ENCODE measurements at places on chromosomes 2 and 18.
A peak's percentile ranks its signal among the peaks of the same experiment; 100 is the strongest.

DNA sequence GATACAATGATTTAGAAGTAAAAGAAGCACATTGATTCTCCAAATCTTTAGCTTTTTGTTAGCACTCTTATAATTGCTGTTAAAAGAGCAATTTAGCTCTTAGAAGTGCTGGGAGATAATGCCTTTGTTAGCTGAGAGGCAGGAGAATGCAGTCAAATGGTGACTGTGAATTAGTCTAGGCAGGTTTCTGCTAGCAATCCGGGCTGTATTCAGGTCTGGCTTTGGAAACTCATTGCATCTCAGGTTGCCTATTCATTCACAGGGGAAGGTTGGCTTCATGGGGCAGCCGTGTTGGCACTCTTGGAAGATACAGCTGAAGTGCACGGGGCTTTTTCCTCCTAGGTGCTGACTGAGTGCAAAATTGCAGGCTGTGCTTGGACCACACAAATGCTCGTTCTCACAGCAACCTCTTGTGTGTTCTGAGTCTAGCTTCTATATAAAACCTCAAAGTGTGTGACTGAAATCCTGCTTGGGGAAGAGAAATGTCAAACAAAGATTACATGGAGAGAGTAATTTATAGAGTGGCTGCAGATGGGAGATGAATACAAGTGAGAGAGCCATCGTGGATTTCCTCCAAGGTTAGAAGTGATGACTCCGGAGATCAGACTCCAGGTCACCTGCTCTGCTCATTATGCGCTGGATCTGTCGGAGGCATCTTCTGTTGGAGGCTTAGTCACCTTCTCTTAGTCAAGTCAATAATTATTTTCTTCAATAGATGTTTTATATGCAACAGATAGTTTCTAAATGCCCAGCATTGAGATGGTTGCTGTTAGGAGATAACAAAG, 167.8 kb downstream of the PMAIP1 start:
- no peak for DNase-seq

DNA sequence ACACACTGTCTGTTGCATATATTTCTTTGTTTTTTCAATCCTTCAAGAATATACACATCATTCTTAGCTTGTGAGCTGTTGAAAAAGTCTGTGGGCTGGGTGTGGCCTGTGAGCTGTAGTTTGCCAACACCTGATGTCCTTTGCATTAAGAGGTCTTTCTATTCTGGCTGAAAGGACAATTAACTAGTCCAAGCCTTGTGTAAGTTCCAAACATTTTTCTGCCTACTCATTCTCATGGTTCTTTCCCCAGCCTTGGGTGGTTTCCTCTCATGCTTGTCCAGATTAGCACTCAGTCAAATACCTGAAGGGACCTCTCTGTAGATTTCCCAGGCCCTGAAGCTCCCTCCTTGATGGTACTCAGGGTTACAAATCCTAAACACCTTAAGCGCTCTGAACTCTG, 57.8 kb upstream of the NABP1 start:
- DNase-seq = no peak

DNA sequence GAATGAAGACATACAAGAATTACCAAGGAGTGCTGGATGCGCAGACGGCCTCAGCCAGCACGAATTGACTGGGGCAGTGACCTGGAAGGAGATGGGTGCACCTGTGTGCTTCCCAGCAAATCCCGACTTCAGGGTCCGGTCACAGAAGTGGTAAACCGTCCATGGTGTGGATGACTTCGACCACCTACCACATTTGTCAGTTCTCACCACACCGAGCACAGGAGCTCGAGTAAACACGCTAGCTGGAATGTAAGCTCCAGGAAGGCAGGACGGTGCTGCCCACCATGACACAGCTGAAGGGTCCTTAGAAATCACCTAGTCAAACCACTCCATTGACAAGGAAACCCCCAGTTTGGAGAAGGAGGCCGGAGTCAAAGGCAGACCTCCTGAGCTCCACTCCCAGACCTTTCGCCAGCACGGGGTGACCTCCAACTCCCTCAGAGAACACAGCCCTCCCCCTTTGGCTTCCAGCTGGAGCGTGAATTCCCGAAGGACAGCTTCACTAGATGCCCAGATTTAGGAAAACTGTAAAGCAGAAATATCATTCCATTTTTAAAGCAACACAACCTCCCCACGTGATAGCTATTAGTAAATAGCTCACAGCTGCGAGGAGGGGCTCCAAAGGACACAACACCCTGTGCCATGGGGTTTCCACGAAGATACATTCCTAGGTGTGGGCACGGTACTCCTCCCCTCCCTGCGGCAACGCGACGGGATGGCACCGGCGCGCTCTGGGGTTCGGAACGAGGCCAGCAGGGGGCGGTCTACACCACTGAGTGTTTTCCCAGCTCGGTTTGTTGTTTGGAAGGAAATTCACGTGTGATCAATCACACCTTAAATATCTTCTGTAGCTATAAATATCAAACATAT, 34.1 kb upstream of the GNAL start:
- peak; percentile 31 for DNase-seq

- DNase-seq = no peak
Measured at GRCh38 chr2:216634370-216635148, 1.3 kb downstream of the IGFBP2 start.

DNA sequence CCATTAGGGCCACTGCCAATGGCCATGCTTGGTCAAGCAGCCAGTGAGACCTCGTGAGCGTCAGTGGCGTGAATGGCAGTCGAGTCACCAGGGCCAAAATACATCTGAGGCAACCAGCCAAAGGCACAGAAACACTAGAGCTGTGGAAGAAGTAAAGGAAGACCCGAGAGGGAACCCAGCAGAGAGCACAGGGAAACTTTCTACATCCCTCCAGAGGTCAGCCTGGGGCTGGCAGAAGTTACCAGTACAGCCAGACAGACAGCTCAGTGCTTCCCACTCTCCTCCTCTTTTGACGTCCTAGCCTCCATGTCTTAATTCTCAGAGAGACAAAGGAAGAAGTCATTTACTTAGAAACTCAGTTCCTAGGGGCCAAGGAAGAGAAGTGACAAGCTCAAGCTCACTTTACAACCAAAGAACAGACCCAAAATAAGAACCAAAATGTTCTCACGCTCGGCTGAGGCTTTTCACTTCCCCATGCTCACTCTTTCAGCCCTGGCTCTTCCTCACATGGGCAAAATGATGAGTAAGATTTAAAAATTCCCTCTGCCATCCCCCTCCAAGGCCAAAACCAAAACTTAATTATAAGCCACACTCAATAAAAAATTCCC, 8.7 kb downstream of the CYRIA start:
- no peak for DNase-seq

GRCh38 chr2:96082211-96083063, 33.9 kb downstream of the ADRA2B start:
- no peak for DNase-seq

DNA sequence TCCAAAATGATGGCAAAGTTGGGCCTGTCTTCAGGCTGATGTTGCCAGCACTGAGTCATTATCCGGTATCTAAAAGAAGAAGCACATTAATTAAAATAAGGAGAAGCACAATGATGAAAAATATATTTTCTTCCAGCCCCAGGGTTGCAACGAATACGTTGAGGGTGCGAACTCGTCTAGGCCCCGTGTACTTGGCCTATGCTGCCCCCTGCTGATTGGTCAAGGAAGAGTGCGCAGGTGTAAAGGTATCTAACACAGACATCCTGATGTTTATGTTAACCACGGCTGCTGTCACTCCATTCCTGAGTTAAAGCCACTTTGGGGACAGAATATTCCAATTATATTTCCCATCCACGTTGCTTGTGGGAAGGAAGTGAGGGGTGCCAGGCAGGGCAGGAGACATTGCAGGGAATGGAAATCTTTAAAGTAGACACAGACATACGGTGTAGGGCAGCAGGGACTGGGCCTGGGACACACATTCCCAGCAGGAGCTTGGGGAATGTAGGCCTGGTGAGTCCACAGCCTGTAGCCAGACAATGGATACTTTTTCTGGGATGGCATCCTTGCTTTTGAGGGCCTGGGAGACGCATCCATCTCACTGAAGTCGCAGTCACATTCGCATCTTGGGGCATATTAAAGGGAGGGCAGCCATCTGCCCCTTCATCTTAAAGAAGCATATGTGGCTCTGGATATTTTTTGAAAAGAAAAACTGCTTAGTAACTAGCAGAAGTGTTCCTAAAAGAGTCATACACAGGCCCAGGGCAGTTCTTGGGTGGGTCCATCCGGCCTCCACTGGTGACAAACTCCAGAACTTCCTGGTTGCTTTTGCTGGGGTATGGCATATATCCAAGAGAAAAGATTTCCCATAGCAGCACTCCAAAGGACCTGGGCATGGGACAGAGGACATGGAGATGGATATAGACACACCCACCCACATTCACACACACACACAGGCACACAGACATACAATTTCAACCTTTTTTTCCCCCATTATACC, 81.9 kb downstream of the CLIP4 start:
- DNase-seq = no peak

- DNase-seq = no peak
Measured at GRCh38 chr18:30489890-30490643, 552.5 kb downstream of the DSC3 start.

DNA sequence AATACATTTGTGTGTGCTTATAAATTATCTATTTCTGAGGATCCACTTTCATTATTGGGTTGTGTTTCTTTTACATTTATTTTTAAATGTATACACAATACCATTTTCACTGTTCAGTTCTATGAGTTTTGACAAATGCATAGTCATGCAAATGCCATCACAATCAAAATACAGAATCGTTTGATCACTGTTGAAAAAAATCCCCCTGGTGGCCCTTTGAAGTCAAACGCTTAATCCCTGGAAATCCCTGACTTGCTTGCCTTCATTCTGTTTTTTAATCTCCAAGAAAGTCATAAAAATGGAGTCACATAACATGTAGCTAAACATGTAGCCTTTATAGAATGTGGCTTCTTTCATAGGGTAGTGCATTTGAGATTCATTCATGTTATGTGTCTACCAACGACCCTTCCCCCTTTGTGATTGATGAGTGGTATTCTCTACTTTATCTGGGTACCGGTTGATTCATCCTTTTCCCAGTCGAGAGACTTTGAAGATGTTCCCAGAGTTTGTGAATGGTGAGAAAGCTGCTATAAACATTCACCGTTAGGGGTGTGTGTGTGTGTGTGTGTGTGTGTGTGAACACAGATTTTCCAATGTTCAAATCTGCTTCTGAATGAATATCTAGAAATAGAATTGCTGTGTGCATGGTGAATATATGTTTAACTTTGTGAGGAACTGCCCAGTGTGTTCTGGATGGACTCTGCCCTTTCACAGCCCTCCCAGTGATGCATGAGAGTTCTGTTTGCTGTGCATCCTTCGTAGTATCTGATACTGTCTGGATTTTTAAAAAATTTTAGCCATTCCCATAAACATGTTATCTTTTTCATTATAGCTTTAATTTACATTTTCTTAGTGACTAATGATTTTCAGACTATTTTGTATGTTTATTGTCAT, 173.6 kb downstream of the GALR1 start:
- no peak for DNase-seq

DNA sequence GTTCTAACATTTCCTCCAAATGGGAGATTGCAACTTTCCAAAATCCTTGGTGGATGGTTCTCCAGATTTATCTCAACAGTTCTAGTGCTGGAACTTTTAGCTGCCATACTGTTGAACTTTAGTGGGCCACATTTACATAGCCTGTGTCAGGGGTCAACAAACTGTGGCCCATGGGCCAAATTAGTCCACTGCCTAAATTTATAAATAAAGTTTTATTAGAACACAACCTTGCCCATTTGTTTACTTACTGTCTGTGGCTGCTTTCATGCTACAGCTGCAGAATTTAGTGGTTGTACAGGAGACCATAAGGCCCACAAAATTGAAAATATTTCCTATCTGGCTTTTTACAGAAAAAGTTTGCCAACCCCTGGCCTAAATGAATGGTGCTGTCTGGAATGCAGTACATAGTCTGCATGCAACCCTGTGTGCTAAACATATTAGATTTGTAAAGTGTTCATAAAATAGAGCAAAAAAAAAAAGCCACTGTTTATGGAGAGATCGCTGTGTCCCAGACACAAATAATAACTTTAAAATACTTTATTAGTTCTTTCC, 30.3 kb downstream of the MGAT5 start:
- no peak for DNase-seq

GRCh38 chr2:2492800-2493199, 161.7 kb upstream of the MYT1L start:
- DNase-seq = no peak

DNA sequence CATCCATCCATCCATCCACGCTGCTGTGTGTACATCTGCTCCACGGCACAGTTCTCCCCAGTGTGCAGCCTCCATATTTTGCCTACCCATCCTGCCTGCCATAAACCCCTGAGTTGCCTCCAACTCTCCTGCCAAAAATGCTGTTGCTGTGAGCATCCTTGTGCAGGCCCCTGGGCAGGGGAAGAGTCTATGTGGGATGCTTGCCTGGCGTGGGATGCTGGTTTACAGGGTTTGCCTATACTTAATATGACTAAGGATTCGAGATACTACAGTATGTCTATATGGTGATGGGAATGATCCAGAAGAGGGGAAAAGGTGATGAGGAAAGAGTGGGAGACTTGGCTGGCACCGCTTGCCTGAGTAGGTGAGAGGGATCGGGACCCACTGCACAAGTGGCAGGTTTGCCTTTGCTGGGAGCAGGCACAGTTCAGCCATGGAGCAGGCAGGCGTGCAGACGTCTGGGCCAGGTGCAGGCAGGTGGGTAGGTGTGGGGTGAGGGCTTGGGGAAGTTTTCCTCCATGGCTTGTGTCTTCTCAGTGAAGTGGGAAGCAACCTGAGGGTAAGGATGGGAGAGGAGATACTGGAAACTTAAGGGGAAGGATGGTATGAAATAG, 30.2 kb upstream of the FAHD2A start:
- DNase-seq = no peak
